ENCODE measurements at places on chromosomes 5 and 9.

DNA sequence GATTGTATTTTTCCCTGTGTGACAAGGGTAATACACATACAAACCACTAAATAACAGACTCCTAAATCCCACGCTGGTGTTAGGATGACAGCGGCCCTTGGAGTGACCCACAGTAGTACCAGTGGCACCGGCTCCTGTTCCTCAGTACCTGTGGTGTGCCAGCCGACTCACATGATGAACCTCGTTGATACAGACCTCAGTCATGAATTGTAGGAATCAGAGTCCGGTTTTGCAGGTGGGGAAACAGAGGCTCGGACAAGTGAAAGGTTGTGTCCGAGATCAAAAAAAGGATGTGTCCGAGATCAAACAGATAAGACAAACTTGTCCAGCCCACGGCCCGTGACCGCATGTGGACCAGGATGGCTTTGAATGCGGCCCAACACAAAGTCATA, 78.0 kb downstream of the AMBP start:
- DNase-seq = no peak

GRCh38 chr5:119330367-119331183, 25.2 kb upstream of the TNFAIP8 start:
- no peak for DNase-seq

- no peak for DNase-seq
Measured at GRCh38 chr9:92965061-92965758, 17.9 kb downstream of the FGD3 start.

DNA sequence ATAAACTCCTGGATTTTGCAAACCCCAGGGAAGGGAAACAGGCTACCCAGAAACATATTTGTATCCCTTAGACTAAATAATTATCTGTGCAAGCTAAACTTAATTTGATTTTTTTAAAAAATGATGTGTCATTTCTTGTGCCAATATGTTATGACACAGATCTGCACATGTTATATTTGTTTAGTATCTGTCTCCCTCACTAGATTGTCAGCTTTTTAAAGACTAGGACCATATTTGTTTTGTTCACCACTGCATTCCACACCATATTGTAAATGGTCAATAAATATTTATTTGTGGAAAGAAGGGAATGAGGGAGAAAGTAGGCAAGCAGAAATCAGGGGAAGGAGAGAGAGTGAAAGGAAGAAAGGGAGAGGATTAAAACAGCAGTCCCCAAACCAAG, 143.3 kb upstream of the TNPO1 start:
- DNase-seq = no peak

DNA sequence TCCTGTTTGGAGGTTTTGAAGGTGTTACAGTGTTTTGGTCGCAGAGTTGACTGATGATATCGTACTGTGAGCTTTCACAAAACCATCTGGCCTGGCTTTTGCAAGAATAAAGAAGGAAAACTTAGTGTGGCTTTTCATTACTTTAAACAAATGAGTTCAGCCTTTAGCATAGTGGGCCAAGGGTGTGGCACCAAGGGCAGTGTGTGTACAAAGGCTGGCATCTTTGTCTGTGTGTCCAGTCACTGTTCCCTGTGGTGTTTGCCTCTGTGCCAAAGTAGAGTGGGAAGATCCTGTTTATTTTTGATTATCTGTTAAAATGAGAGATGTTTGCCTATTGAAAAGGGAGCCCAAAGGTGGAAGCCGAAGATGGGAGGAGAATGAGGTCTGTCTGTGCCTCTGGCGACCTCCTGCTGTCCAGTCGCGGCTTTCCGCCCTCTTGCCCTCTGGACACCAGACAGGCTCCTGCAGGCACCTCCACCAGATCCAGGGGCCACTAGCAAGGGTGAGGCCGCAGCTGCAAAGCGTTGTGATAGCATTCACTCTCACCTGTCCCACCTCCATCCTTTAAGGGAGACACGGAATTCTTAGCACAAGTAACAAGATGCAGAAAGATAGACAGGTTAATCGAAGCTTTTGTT, 113.7 kb downstream of the TRIO start:
- peak; percentile 61 for DNase-seq

DNA sequence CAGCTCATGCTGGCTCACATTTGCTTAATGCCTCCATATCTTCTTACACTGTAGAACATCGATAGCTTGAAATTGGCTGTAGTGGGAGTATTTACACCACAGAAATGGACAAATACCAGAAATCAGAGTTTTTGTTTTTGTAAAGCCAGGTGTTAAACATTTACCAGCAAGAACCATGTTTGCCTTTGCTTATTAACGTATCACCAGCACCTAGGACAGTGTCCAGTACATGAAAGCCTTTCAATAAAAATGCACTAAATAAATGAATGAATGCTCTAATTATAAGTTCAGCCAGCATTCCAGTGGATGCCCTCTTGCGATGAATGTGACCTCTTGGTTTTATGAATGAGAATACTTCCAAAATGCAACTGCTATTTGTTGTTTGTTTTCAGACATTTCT, 140.4 kb upstream of the VLDLR start:
- DNase-seq = no peak

All from NCI-H146 (cell line).